ENCODE measurements at places on chromosomes 7 and 10. TPM values are rescaled to one million over a fixed set of nuclear protein-coding genes. Genes with fewer than 3 reads are reported as not detected.

The CPN1 gene
- not detected for total RNA-seq

- no peak for DNase-seq
These were observed 44.5 kb upstream of the STMP1 start for GRCh38 chr7:135617781-135618180.

- peak; percentile 63 for DNase-seq
These were observed 75.3 kb downstream of the ZNF92 start for GRCh38 chr7:65448816-65449504.

The FKBP9 gene
- 289 TPM for total RNA-seq

- peak; percentile 86 for DNase-seq
These were observed 88.8 kb downstream of the GSAP start for GRCh38 chr7:77327067-77327931.

GRCh38 chr10:35924759-35925158, 282.7 kb upstream of the FZD8 start:
- no peak for DNase-seq

GRCh38 chr10:59695637-59696036, 14.0 kb downstream of the SLC16A9 start:
- no peak for DNase-seq

Measured in LHCN-M2 (cell line).